Activated CD4-positive, alpha-beta T cell treated with anti-CD3 and anti-CD28 coated beads, Interleukin-2, amount 50 U/mL, for 1 hour (primary cell): ENCODE measurements at places on chromosomes 11 and 22.

DNA sequence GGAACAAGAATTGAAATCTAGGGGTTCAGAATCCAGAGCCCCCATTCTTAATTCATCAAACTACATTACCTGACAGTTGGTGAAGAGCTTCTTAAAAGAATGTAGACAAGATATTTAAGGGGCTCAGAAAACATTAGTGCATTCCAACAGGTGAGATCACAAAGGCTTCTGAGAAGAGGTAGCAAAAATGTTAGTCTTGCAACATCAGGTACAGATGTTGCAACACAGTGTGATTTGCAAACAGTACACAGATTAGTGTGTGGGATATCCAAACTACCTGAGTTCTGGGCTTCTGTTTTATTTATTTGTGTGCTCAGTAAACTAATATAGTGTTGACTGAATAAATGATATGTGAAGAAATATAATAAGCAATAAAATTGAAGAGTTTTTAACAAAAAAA lies 11.8 kb downstream of the CASP4 start:
- no peak for DNase-seq

- no peak for DNase-seq
Measured at GRCh38 chr11:11583801-11584529, 37.8 kb downstream of the GALNT18 start.

DNA sequence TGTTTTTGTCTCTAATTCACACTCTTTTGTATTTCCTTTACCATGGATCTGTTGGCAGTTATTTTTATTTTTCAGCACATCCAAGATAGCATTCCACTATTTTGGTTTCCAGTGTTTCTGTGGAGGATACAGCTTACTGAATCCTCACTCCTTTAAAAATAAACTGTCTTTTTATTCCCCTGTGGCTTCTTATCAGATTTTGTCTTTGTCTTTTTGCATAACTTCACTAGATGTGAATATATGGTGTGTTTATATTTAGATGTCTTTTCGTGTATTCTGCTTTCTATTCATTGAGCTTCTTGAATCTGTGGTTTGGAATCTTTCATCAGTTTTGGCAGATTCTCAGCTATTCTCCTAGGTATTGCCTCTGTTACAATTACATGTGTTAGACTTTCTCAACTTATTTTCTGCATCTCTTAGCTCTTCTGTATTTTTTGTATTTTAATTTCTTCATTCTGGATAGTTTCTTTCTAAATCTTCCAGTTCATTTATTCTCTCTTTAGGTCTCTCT lies 7.4 kb upstream of the ATXN10 start:
- no peak for DNase-seq

DNA sequence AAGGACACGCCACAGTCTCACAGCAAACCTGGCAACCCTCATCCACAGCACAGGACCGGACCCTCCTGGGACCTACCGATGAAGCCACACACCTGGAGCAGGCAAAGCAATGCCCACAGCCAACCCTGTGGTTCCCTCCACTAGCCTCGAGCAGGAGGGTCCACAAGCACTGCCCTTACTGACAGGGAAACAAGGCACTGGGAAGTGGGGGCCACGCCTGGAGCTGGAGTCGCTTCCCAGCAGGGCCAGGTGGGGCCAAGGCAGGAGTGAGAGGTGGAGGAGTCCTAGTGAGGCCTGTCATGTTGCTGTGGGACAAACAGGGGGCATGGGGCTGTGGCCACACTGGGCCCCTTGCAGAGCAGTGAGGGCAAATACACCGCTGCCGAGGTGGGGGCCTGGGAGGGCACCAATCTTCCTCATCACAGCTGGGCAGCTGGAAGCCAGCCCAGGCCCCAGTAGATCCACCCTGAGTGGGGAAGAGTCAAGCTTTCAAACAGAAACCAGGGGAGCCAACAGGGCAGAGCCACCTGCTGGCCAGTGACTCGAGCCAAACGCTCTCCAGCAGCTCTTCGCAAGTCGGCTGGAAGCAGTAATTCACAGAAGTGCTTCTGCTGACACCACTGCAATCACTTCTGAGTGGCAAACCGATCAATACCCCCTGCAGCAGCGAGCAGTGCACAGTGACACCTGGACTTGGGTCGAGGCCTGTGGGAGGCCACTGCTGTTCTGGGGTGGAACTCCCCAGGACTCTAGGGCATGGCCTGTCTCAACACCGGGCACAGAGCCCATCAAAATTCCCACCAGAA lies 13.7 kb downstream of the SULT4A1 start:
- no peak for DNase-seq

DNA sequence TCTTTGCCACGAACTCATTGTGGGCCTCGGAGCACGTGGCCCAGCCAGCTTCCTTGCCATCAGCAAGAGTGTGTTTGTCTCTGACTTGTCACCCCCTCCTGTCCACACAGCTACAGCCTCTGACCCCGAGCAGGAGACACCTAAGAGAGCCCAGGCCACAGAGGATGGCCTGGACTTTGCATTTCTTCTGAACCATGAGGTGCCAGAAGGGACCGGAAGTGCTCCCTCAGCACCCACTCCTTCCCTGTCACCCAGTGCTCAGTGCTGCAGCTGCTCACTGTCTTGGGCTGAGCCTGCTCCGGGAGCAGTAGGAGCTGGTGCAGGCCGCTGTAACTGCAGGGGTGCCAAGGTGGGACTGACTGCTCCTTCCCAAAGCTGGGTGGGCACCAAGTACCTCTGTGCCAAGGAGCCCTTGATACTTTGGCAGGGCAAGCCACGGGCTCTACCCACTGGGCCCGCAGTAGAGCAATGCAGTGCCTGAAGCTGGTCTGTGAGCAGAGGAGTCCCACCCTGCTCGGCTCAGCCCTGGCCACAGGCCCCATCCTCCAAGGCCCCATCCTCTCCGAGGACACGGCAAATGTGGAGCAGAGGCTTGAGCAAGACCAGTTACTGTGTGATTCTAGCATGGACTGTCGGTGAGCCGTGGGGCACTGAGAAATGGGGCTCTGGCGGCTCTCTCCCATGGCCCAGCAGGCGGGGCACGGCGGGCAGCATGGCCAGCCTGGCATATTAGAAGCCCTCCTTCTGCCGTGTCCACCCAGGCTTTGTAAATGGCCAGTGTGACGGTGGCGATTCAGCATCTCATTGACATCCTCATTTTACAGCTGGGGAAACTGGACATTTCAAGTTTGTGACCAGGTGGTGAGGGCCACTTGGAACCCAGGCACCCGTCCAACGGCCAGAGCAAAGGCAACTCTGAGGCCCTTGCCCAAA lies 6.3 kb downstream of the GRK2 start:
- no peak for DNase-seq

GRCh38 chr11:22666688-22667439 lies 453 bp downstream of the GAS2 start:
- DNase-seq = no peak

DNA sequence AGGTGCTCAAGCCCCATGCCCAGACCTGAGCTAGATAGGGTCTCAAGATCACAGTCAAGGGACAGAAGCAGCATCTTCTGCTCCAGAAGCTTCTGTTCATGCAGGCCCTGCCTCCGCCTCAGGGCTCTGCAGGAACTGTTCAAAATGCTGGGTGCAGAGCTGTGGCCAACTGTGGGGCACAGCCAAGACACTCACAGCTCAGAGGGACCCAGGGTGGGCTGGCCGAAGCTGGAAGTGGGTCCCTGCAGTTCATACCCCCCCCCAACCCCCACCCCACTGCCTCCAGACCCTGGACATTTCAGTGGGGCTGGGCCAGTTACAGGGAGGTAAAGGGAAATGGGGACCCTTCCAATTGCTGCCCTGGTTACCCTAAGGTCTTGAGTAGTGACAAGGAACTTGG lies 129.0 kb downstream of the CRYBB2 start:
- DNase-seq = no peak

DNA sequence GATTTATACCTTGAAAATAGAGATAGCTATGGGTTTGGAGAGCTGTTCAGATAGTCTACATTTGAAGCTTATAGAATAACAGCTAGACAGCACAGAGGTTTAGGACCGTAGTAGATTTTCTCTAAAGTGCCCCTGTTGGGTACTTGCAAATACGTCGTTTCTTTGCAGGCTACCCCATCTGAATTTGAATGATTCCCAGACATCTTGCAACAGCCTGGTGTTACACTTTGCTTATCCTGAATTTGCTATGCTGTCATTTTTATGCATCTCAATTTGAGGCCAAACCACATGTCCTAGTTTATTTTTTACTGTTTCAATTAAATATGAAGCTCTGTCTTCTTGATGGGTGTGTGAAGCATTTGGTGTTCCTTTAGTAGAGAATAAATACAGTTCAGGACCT lies 142.1 kb downstream of the WNT11 start:
- DNase-seq = no peak

DNA sequence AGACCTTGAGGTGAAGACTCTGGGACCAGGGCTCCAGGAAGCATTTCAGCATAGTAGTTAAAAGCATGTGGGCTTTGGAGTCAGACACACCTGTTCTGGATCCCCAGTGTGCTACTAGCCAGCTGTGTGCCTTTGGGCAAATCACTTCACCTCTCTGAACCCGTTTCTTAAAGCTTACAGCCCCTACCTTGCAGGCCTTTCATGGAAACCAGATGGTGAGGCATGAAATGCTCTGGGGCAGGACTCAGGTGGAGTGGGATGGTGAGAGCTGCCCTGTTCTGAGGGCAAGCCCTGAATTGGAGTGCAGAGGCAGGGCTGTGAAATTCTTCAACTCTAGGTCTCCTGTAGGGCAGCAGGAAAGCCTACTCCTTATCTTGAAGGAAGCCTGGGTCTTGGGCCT lies 10.5 kb downstream of the UCP2 start:
- DNase-seq = no peak

- no peak for DNase-seq
Measured at GRCh38 chr11:20611892-20612291, 12.5 kb downstream of the SLC6A5 start.

DNA sequence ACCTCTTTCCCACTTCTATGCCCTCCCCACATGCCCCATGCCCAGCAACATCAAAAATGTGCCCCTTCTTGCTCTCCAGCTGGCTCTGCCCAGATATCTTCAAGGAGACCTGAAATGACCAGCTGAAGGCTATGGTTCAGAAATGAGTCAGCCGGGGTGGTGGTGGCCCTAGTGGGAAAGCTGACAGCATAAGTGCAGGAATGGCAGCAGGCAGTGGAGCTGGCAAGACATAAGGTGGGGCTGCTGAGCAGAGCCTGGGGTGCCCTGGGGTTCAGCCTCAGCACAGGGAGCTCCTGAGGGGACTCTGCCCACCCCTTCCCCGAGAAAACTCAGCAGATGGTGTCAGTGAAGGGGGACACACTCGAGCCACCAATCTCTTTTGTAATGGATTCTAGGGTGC lies 593.4 kb downstream of the BUD13 start:
- DNase-seq = no peak

DNA sequence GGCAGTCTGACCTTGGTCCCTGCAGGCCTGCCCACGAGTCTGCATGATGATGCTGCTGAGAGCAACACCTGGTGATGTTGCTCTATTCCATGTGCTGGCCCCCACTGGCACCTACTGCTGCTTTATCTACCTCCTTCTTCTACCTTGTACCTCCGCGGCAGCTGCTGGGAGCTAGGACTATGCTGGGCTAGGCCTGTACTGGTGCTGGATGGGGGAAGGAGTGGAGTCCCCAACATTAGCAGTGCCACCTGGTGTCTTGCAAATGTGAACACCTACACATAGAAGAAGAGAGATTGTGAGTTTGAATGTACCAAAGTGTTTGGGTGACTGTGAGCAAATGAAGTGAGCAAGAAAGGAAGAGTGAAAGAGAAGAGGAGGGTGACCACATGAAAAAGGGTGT lies 30.5 kb downstream of the PTPN5 start:
- DNase-seq = no peak

DNA sequence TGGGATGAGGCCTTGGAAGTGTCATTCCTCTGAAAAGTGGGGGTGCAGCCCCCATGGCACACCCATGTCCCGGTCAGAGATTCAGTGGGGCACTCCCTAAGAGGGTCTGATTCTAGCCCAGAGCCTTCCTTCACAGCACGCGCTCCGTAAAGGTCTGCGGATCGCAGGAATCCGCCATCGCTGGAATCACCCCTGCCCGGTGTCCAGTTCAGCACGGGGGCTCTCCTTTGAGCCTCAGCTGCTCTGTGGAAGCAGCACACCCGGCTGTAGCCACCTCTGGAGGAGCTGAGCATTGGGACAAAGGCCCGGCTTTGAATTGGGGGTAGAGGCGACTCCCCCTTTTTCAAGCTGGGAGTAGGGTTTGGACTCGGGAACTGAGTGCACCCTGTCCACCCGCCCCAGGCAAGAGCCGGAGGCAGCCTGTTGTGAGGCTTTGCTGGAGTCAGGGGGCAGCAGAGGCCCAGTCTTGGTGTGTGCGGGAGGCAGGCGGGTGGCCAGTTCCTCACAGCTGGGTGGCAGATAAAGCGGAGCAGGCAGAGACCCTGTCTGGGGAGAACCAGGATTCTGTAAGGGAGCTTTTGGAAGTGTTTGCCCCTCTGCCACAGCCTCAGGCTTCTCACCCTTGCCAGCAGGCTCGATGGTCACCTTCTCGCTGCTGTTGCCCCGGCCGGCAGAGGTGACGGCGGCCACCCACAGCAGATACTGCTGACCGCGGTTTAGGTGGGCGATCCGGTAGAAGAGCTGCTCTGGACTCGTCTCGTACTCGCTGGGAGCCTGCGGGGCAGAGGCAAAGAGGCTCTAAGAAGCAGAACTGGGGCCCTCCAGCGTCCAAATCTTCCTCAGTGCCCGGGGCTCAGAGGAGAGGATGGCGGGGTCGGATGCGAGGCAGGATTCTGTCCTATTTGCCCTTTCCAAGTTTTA lies 115.9 kb downstream of the CEP164 start:
- no peak for DNase-seq

- no peak for DNase-seq
Measured at GRCh38 chr22:22196018-22196533, 48.5 kb upstream of the VPREB1 start.

GRCh38 chr22:28884747-28885350 lies 1.5 kb downstream of the ZNRF3 start:
- no peak for DNase-seq

- DNase-seq = no peak
Measured at GRCh38 chr22:49005557-49005956, 822.1 kb downstream of the BRD1 start.

DNA sequence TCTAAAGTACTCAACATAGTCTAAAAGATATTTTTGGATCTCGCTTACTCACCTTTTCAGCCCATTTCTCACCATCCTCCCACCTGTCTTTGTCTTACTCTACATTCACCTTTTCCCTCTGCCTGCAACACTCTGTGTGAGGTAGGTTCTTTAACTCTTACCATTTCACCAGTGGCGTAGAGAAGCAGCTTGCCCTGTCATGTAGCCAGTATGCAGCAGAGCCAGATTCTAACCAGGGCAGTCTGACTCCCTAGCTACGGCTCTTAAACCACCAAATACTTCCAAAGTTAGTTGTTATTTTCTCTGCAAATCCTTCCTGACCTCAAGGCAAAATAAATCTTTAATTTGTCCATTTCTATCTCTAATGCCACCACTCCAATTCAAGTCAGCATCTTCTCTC lies 7.5 kb downstream of the ALG8 start:
- DNase-seq = no peak
